Natural killer cell (primary cell): ENCODE measurements at places on chromosomes 12 and 14.
A peak's percentile ranks its signal among the peaks of the same experiment; 100 is the strongest.

DNA sequence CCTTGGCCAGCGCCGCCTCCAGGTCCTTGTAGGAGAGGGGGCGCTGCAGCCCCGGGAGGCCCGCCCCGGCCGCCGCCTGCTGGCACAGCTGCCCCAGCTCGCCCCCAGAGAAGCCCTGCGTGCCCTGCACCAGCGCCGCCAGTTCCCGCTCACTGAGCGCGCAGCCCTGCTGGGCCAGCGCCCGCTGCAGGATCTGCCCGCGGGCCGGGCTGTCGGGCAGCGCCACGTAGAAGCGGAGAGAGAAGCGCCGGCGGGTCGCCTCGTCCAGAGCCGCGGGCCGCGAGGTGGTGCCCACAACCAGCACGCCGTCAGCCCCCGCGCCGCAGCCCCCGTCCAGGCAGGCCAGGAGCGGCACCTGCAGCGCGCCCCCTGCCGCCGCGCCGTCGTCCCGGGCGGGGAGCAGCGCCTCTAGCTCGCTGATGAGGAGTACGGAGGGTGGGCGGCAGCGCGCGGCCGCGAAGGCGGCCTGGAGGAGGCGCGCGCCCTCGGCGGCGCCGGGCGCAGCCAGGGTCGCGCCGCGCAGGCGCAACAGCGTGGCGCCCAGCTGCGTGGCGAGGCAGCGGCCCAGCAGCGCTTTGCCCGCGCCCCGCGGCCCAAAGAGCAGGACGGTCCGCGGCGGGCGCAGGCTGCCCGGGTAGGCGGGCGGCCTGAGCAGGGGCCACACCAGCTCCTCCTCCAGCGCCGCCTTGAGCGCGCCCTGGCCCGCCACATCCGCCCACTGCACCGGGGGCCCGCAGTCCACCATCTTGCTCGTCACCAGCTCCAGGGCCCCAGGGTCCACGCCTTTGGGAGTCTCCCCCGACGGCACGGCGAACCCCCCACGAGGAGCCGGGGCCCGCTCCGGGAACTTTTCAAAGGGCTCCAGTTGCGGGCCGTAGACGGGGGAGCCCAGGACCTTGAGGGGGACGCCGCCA lies 27.7 kb downstream of the FIGNL2 start:
- DNase-seq = peak; percentile 75

GRCh38 chr12:50518090-50518489 lies 13.3 kb downstream of the DIP2B start:
- DNase-seq = no peak

GRCh38 chr14:103361867-103362266 lies 23.3 kb upstream of the MARK3 start:
- no peak for DNase-seq

GRCh38 chr12:106771425-106771824 lies 3.1 kb upstream of the RIC8B start:
- no peak for DNase-seq

- DNase-seq = no peak
These were observed 17.9 kb upstream of the KLRF1 start for GRCh38 chr12:9809338-9809737.

- DNase-seq = no peak
These were observed 108.9 kb downstream of the SLC6A15 start for GRCh38 chr12:84803661-84804060.

DNA sequence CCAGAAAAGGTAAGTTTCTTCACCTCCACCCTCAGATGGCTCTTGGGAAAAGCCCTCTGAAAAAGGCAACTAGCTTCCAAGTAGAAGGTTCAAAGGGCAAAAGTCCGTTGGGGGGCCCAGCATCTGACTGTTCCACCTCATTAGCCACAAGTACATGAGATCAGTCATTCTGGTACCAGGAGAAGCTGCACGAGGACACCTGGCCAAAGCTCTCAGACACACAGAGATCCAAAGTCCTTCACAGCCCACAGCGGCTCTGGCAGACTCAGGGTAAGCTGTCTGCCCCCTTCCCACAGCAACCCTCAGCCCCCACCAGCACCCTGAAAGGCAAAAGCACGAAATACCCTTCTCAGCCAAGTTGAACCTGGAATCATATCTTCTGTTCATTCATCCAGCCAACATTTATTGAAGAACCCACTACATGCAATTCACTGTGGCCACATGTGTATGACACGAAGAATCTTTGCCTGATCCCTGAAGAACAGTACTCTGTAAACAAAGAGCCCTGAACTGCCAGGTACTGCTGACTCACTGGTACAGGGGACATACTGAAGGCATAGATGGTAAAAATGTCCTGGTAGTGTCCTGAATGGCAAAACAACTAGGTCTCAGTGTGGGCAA lies 19.0 kb downstream of the SLC7A7 start:
- no peak for DNase-seq

DNA sequence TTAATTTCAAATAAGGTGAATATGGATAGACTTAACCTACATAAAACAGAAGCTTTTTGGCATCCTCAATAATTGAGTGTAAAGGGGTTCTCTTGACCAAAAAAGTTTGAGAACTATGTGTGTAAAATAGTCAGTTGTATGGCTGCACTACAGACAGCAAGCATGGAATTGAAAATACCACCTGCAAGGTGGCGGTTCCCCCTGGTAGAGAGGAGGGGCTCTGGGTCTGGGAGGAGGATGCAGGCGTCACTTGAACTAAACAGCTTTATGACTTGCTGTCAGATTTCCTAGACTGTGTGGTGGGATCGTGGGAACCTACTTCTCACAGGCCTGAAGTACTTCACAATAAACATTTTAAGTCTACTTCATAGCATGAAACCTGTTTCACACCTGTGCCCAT lies 6.3 kb downstream of the EVL start:
- no peak for DNase-seq
